Fibroblast of villous mesenchyme (primary cell): ENCODE measurements at places on chromosomes 12 and 14.

GRCh38 chr12:79098530-79098929, 234.0 kb downstream of the SYT1 start:
- no peak for DNase-seq

DNA sequence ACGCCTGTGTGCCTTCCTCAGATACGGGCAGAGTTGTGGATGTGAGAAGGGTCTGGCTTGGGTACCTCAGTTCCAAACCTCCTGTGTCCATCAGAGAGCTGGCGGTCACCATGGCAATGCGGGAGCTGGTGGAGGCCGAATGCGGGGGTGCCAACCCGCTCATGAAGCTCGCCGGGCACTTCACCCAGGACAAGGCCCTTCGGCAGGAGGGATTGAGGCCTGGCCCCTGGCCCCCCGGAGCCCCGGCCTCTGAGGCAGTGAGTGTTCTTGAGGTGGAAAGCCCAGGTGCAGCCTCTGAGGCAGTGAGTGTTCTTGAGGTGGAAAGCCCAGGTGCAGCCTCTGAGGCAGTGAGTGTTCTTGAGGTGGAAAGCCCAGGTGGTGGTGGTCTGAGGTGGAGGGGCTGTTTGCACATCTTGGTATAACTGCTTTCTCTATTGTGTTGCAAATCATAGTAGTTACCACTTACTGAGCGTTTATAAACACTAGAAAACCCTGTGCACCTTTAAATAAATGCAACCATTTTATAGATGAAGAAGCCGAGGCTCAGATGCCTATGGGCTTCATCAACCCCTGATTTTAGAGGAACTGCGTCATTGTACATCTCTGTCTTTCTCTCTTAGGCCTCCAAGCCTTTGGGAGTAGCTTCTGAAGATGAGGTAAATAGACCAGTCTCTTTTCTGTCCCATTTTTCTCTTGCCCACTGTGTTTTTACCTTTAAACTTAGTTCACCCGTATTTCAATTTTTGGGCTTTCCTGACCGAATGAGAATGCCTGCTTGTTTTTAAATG, 976 bp downstream of the PEX5 start:
- no peak for DNase-seq

DNA sequence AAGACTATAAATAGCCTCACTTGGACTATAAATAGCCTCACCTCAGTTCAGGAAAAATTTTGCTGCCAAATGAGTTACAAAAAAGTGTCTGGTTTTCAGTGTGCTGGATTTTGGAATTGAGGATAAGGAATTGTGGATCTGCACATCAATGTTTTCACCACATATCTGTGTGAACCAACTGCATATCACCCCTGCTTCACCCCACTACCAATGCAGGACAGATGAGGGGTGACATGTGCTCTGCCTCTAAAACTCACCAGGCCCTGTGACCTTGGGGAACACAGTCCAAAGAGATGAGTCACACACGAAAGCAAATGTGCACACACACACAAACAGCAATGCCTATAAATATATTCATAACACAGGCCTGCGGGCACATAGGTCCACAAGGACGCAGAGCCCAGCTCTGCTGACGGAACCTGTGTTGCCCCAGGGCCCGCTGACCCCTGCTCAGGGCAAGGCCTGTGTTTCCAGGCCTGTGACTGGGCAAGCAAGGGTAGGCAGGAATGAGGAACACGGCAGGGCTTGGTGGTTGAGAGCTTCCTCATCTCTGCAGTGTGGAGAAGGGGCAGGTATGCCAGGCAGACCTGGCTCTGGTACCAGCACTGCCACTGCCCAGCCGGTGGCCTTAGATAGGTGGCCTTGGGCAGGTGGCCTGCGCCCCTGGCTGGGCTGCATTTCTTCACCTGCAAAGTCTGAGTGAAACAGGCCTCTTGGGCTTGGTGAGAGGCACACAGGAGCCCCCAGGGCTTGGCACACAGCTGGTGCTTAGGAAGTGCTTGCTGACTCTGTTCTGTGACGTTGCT, 82.4 kb downstream of the ARL6IP4 start:
- DNase-seq: peak; percentile 88

- DNase-seq: no peak
Observed at GRCh38 chr14:51020024-51020710, 74.7 kb downstream of the TRIM9 start.

DNA sequence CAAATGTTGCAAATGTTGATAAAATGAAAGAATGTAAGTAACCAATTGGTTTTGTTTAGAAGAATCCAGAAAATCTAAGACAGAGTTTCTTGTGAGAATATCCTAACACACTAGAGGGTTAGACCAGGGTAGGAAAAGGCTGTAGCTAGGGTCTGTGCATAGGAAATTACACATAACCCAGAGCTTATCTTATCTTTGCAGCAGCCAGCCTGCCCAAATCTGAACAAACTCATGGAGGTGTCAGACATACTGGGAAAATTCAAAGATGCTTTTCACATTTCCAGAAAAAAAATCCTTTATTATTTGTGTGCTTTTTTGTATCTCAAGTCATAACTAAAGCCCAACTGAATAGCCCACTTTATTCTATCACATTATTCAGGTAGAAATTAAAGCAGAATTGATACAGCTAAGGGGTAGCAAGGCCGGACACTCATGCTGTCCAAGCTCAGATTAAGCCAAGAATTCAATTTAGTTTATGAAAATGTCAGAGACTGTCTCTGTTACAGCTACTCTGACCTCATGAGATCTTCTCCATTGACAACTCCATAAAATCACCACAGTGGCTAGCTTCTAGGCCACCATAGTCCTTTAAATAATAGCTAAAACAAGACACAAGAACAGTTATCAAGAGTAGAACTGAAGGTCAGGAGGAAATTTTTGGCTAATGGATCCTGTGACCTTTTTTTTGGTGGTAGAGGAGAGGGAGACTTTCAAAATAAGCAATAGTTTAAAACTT, 169.6 kb upstream of the RASSF8 start:
- no peak for DNase-seq

DNA sequence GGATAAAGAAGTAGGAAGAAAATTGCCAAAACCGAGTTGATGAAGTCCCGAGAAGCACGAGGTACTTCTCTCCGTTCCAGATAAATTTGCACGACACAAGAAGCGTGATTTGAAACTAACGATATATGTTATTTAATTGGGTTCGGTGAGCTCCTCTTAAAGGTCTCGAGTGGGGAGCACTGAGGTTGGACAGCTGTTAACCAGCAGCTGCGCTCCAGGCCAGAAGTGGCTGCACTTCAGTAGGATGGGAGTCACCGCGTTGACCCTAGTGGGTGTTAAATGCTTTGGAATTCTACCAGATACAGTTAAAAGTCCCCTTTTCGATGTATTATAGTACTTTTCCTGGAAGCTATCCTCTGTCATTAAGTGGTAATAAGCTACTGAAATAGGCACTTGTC, 953 bp upstream of the DCAF5 start:
- peak; percentile 35 for DNase-seq

DNA sequence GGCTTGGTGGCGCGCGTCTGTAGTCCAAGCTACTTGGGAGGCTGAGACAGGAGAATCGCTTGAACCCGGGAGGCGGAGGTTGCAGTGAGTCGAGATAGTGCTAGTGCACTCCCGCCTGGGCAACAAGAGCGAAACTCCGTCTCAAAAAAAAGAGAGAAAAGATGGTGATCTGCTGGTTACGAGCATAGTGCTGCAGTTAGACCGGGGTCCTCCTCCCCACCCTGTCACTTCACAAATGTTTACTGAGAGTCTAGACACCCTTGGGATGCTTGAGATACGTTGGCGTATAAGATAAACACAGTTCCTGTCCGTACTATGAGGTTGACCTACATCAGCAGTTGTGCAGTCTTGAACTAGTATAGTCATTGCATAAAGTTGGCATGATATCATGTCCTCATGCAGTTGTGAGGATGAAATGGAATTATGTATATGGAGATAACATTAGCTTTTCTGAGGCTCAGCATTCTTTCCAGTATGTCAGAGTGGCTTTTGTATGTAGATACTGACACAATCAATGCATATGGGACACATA, 787 bp downstream of the ACAD10 start:
- DNase-seq: peak; percentile 52
